Endothelial cell of umbilical vein (primary cell): ENCODE measurements at places on chromosomes 7 and 10. TPM values are rescaled to one million over a fixed set of nuclear protein-coding genes. Genes with fewer than 3 reads are reported as not detected.

DNA sequence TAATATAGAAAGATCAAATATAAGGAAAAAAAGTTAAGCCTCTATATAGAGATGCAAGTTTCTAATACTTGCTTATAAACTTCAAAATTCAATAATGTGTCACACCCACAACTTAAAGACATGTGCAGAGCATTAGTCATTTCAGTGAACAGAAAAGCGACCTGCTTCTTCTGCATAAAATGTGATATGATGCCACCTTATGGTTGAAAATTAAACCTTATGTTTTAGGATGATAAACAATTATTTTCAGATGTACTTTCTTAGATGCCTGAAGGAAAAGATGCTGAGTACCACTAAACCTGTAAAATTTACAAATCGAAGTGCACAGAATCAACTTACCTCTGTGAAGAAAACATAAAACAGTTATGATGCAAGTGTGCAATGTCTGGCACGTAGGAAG is 96.0 kb downstream of the MTERF1 start:
- H3K36me3 ChIP-seq = no peaks in the 10 kb centered on the region
- H3K4me1 ChIP-seq = no peaks in the 10 kb centered on the region
- H3K4me3 ChIP-seq = no peak overlapping the region
- DNase-seq = peak; percentile 37
- H3K27ac ChIP-seq = no peak overlapping the region
- peaks cover 8% of the 10 kb centered on the region for H3K27me3 ChIP-seq

- no peak overlapping the region for H3K27ac ChIP-seq
- H3K4me1 ChIP-seq = no peaks in the 10 kb centered on the region
- no peaks in the 10 kb centered on the region for H3K27me3 ChIP-seq
- H3K4me3 ChIP-seq = no peak overlapping the region
- peak; percentile 19 for DNase-seq
Observed at GRCh38 chr10:82934429-82934828, 1059.4 kb downstream of the NRG3 start.

DNA sequence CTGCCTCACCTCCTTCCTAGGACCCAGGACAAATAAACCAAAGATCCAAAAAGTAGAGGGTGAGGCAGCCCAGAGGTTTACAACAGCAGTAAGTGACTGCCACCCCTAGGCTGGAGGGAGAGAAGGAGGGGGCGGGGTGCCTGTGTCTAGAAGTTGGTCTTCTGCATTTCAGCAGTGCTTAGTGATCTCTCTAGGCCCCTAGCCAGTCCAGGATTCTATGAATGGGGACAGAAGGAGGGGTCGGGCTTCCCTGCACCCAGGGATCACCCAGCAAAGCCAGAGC is 62.8 kb upstream of the KDM7A start:
- H3K36me3 ChIP-seq = no peaks in the 10 kb centered on the region
- DNase-seq = no peak
- no peaks in the 10 kb centered on the region for H3K4me1 ChIP-seq

DNA sequence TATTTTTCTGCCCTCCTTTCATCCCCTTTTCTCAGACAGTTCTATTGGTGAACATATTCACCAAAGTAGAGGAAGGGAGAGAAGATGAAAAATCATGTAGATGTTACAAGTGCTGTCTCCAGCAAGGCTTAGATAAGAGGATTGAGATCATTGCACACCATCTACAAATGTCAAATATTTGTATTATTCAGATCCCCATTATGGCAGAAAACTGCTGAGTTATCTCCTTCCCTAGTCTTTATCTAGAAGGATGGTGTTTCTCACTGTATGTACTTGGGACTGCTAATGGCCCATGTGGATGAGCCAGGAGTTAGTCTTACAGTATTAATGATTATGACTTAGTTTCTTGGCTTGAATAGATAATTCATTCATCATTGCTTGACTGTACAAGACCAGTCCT is 147.2 kb upstream of the EEPD1 start:
- H3K4me3 ChIP-seq = no peak overlapping the region
- no peaks in the 10 kb centered on the region for H3K4me1 ChIP-seq
- H3K27ac ChIP-seq = no peak overlapping the region
- DNase-seq = no peak

DNA sequence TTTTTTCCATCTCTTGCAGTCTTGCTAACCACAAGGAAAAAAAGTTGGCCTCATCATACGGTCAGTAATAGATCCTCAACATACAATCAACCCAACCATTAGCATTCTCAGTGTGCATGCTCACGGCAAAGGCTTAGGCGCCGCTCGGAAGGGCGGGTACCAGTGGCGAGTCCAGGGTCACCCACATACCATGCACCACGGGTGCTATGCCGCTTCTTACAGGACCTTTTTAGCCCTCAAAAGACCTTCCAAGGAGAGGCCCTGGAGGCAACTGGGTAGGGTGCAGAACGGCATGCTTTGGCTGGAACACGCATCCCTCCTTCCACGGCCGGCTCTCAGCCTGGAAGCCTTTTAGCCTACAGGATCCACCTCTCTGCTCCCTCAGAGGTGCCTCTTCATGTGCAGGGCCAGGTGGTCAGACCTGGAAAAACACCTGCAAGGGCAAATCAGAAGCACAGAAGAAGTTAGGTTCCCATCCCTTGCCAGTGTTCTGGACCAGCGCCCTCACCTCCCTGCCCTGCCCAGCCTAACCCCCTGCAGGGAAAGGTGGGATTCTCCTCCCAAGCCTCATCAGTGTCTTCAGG is 5.8 kb downstream of the KLF6 start:
- peak overlapping the region; percentile 89 for H3K4me3 ChIP-seq
- no peaks in the 10 kb centered on the region for H3K27me3 ChIP-seq
- peak overlapping the region; percentile 95 for H3K27ac ChIP-seq
- H3K4me1 ChIP-seq = peaks cover 57% of the 10 kb centered on the region

SLC13A1 gene
- polyA plus RNA-seq = not detected in 2 replicates
